ENCODE measurements at places on chromosomes 1 and 21.

DNA sequence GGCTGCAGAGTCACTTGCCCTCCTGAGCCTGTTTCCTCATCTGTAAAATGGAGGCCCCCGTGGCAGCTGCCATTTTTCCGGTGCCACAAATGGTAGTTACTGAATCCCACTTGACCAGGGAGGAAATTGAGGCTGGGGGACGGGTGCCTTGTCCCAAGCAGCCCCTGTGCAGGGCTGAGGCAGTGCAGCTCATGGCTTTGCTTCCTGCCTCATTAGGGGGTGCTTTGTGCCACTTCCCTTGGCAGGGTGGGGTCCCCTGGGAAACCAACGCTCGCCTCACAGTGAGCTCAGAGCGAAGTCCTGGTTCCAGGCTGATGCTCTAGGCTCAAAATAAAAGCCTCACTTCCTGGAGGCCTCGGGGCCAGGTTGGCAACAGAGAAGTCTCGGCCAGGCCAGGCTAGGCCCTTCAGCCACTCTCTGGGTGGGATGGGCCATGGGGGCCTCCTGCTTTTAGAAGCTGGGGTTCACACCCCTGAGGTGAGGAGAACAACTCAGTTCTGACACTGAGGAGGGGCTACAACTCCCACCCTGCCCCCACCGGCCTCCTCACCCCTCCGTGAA is 6.8 kb downstream of the LAPTM5 start:
- DNase-seq: no peak

DNA sequence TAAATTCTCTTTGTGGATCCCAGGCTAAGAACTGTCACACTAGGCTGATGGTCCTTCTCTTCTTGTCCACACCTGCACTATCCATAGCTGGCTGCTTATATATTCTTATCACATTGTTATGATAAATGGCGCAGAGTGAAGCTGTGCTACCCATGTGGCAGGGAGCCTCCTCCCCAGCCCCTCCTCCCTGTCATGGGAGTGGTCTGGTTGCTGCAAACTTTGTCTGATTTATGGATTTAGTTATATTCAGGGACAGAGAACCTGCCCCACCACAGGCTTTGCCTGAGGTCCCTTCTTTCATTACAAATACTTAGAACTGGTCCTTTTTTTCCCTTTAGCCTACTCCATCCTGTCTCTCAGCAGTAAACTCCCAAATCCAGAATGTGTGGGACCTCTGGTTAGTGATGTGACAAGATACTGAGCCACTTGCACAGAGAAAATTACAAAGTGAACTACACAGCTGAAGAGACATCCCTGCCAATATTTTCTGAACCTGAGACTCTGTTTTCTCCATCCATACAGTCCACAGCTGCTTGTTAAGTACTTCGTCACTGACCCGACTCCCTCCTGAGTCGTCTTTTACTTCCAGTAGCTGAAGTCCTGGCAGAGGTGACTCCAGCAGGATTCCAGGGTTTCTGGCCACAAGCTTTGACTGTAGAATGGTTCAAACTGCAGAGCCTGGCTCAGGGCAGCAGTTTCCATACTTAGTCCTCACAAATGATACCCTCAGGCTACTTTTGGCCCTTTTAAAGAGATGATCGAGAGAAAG is 37.6 kb downstream of the PTGFRN start:
- no peak for DNase-seq

- no peak for DNase-seq
Measured at GRCh38 chr1:171081763-171082201, 8.9 kb upstream of the FMO3 start.

- DNase-seq: no peak
Measured at GRCh38 chr1:114386129-114387009, 124.6 kb downstream of the TRIM33 start.

DNA sequence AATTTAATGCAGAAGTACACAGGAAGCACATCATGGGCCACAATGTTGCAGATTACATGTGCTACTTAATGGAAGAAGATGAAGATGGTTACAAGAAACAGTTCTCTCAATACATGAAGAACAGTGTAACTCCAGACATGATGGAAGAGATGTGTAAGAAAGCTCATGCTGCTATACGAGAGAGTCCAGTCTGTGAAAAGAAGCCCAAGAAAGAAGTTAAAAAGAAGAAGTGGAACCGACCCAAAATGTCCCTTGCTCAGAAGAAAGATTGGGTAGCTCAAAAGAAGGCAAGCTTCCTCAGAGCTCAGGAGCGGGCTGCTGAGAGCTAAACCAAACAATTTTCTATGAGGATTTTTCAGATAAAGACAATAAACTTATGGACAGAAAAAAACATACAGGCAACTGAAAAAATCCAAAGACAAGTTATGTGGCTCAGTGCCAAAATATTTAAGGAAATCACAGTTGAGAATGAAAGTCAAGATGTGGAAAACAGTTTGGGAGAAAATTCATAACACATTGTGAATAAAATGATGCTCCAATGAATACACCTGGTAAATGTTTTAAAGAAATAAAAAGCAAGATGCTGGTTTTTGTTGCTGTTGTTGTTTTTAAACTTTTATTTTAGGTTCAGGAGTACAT is 2.8 kb upstream of the ZNF644 start:
- no peak for DNase-seq

DNA sequence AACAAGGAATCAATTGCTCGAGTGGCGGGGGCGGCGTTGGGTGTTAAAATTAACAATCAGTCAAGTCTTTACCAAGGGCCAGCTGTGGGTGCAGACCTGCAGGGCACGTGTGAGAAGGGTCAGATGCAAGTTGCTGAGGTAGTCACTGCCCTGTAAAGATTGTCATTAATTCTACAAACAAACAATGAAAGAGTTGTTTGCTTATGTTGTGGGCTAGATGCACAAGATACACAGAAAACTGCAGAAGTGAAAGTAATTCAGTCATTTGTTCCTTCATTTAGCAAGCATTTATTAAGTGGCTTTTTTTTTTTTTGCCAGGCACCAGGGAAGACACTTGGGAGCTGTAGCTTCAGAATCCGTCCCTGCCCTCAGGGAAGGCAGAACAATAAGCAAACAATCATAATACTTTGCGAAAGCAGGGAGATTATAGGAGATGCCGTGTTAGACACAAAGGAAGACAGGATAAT is 79.5 kb downstream of the NR5A2 start:
- no peak for DNase-seq

- DNase-seq: no peak
Measured at GRCh38 chr1:194300776-194301175, 1114.4 kb upstream of the B3GALT2 start.

- DNase-seq: no peak
Measured at GRCh38 chr1:232487236-232487635, 142.7 kb downstream of the SIPA1L2 start.

GRCh38 chr1:219189021-219189824 is 15.5 kb downstream of the LYPLAL1 start:
- no peak for DNase-seq

GRCh38 chr1:86380257-86380861 is 15.8 kb downstream of the ODF2L start:
- peak; percentile 37 for DNase-seq

DNA sequence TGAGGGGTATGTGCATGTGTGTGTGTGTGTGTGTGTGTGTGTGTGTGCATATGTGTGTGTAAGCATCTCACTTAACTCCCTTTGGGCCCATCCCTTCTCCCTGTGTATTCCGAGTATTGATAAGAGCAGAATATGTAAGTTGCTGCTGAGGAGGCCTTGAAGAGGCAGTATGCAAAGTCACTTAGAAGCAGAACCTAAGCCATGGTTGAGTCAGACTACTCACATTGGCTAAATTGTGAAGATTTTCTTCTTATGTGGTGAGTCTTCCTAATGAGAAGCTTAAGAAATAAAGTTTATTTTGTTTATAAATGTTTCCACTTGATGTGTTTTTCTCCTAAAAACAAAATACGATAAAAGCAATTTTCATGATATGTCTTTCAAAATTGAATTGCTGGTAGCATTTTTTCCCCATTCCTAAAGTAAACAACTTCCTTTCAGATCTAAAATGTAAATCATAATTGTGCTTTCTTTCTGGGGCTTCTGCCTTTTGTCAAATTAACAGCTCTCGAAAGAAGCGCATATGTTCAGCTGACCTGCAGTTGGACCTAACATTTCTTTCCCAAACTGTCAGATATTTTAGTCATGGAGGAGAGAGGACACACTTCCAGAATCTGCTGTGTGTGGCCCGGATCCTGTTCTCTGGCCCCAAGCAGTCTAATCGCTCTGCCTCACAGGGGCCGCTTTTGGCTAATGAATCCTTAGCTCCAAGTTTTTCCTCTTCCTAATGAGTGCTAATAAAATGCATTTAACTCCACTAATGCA is 284.0 kb downstream of the DUSP10 start:
- DNase-seq: no peak

- DNase-seq: peak; percentile 93
Measured at GRCh38 chr1:244461245-244462071, at the start of gene CATSPERE. TSS of gene CATSPERE (plus strand) at chr1:244461273. CDS start at chr1:244461430, 157 bp downstream.

DNA sequence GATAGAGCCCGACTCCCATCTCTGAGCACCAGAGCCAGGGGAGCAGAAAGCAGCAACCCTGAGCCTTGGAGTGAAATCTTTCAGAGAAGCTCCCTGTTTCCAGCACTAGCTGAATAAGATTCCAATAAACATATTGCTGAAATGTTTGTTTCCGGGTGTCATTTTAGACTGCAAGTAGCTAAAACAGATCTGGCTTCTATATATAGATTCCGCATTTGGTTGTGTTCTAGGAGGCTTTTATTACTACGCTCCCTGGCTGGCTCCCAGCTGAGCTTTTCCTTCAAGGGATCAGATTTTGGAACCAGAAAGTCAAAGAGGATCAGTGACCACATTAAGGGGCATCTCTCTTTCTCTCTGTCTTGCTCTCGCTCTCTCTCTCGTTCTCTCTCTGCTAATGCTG is 88.2 kb downstream of the PAPPA2 start:
- no peak for DNase-seq

DNA sequence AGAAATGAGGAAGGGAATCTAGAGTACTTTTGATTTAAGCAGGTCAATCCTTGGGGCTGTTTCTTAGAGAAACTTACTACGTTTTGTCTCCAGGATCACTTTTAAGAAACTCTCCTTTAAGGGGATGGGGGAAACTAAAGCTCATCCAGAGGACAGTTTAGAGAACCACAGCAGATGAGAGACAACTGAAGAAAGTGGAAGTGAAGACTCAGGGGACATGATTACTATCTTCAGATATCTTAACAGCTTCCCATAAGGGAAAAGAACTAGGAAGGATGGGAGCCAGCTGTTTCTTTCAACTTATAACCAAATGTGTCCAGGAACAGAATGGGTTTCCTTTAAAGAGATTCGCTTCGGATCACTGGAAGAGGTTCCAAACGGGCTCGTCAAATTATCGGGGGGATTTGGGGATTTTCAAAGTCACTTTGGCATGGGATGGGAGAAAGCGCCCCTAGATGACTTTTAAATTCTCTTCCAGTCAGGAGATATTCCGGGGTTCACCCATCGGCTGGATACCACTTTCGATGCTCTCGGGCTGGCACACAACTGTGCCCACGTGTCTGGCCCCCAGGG is 1.2 kb downstream of the SCMH1 start:
- DNase-seq: no peak

DNA sequence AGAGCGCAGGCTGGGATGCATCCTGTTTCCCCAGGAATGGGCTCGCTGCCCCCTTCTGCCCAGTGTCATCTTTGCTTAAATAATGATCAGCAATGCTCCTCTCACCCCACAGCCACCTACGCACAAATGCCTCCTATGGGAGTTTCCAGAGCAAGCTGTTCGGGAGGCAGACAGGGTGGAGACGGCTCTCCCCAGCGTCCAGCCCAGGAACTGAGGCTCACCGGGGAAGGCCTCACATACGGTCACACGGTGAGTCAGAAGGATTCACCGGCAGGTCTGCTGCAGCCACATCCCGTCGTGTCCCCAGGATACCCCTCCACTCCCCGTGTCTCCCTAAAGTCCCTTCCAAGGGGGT is 40.3 kb upstream of the RUNX3 start:
- DNase-seq: no peak

GRCh38 chr1:39522661-39523567 is 31.5 kb downstream of the BMP8A start:
- DNase-seq: no peak

DNA sequence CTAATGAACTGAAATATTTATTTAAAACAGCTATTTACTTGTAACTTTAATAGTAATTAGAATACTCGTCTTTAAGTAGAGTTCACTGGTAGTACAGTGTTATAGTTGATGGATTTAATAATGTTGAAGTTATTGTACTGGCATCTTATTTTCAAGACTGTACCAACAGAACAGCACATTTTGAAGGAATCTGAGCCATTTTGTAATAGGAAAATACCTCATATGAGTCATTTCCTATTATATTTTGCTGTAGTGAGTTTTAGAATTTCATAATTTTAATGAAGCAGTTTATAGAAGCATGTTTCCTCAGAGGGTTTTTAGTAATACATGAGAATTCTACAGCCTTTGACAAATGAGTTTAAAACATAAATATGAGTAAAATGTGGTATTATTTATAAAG is 258.3 kb downstream of the OLFM3 start:
- no peak for DNase-seq

GRCh38 chr1:89754518-89754917 is 66.3 kb upstream of the LRRC8D start:
- no peak for DNase-seq

DNA sequence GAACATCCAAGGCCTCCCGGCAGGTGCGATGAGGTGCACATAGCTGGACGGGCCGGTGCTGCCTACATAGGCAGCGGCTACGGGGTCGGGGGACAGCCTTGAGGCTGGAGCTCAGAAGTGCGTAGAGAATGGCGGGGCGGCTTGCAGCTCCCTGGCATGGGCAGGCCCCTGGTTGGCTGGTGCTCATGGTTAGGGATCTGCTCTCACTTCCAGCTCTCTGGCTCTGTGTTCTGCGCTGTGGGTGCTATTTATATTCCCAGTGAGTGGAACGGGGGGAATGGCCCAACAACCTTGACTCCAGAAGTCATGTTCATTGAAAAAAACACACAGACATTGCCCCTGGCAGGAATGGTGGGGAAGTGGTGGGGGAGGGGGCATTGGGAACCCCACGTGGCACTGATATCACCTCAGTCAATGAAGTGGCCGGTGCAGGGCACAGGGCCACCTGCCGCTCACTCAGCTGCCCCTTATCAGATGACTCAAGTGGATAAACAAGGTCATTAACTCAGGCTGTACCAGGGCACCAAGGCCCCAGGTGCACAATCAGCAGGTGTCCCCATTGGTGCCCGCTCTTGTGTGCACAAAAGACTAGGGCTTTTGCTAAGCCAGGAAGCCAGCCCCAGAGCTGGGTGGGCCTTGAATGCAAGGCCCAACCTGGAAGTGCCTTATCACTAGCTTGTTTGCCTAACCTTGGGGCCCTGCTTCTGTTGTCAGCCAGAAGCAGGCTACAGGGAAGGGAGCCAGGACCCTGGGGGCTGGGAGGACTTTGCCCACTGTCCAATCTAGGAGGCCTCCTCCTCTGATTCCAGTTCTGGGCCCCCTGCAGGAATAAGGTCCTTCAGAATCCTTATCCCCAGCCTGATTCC is at the start of gene NR0B2:
NR0B2 (minus strand) TSS at position 222 of the 866 bp plus-strand sequence; CDS start at position 187, 35 bp downstream.
- no peak for DNase-seq
